ENCODE measurements at places on chromosomes 4 and X.
A peak's percentile ranks its signal among the peaks of the same experiment; 100 is the strongest.

- DNase-seq: no peak
Measured at GRCh38 chrX:97268182-97268680, 384.5 kb downstream of the RPA4 start.

DNA sequence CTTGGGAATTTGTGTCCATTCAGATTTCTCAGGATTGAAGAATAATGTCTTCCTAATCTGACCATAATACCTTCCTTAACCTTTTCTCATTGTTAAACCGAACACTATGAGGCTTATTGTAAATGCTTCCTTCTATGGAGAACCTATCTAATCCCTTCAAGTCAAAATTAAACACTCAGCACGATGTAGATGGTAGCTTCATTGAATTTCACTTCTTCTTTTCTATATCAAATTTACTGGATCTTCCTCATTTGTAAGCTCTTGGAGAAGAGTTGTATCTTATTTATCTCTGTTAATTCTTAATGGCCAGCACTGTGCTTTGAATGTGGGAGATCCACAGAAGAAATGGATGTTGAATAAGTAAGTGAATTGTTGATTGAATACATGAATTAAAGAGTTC is 109.0 kb upstream of the RAPGEF2 start:
- DNase-seq: no peak

- no peak for DNase-seq
Measured at GRCh38 chr4:97394653-97395052, 748.6 kb downstream of the STPG2 start.

- peak; percentile 16 for DNase-seq
Measured at GRCh38 chrX:29911673-29912072, 303.7 kb upstream of the MAGEB2 start.

GRCh38 chr4:38870098-38870808 is 2.6 kb downstream of the FAM114A1 start:
- DNase-seq: no peak

DNA sequence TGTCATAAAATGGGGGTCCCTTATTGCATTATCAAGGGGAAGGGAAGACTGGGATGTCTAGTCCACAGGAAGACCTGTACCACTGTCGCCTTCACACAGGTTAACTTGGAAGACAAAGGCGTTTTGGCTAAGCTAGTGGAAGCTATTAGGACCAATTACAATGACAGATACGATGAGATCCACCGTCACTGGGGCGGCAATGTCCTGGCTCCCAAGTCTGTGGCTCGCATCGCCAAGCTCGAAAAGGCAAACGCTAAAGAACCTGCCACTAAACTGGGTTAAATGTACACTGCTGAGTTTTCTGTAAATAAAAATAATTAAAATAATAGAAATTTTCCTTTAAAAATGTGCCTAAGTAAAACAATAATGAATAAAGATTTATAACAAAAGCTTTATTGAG is 30.6 kb downstream of the AASDH start:
- no peak for DNase-seq

DNA sequence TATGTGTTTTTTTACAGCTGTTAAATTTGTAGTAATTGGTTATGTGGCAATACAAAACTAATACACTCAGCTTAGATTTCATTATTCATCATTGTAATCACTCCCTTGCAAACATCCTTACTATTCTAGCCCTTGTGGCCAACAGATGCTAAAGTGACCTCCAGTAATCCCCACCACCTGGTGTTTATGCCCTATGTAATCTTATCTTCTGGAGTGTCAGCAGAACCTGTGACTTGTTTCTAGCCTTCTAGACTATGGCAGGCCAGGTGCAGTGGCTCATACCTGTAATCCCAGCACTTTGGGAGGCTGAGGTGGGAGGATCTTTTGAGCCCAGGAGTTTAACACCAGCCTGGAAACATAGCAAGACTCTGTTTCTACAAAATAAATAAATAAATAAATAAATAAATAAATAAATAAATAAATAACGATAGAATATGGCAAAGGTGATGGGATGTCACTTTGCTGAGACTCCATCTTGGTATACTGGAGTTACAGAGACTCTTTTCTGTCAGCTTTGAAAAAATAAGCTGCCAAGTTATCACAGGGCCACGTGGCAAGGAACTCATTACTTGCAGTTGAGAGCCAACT is 12.3 kb upstream of the TSR2 start:
- DNase-seq: no peak

DNA sequence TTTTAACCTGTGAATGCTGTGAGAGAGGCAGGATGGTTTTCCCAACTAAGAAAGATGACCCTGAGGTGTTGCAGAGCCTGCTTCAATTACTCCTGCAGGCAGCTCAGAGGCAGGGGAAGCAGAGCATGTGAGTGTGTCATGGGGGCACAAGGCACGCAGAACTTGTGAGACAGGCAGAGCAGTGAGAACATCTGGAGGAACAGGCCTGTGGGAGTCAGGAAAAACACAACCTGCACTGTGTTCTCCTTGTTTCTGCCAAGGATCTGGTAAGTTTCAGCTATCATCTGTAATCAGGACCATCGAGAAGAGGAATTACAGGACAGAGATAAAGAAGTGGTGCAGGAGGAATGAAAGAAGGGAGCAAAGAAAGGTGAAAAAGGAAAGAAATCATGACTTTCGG is 741.8 kb upstream of the INTU start:
- no peak for DNase-seq

DNA sequence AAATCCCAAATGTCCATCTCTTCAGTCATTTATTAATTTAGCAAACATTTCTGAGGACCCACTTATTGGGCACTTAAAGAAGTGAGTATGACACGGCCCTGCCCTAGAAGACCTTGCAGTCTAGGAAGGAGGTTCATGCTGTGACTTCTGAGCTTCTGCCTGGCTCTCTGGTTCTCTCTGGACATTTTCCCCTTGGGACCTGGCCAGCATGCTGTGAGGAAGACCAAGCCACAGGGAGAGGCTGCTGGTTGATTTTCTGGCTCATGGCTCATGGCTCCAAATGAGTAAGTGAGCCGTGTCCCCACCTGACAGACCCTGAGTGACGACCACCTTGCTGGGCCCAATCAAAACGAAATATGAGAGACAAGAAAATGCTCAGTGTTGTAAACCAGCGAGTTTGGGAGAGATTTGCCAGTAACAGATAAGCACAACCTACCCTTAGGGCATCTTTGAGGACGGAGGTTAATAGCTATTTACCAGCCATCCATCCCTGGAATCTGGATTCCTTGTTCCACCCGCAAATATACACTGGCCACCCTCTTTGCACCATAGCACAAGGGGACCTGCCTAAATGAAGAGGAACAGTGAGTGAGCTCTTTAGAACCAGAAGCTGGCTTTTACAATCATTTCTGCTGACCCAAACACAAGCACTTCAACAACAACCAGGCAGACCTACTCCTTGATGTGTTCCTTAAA is 876 bp downstream of the MPP1 start:
- no peak for DNase-seq

DNA sequence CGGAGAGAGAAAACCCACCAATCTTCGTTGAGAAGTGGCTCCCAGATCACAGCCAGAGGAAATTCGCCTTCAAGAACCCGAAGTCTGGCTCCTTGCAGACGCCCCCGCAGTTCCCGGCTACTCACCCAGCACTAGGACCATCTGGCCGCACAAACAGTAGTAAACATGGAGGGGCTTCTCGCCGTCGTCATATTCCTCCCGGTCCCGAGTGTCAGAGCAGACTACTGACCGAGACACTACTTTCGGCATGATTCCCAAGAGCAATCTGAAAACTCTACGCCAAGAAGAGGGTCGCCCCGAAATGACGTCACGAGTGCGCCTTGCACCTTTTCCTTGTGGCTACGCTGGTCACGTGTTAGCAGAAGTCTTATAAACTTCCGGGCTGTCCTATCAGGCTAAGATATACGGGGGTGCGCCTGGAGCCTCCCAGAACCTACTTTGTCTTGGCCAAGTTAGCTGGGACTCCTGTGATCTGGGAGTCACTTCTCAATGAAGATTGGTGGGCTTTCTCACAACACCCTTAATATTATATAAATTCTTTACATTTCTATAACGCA is at the start of gene STEEP1:
STEEP1 (minus strand) TSS at position 303 of the 557 bp plus-strand sequence; CDS start at position 249, 54 bp downstream.
- DNase-seq: peak; percentile 91

GRCh38 chrX:148049441-148049840 is 68.3 kb downstream of the FMR1NB start:
- peak; percentile 45 for DNase-seq

DNA sequence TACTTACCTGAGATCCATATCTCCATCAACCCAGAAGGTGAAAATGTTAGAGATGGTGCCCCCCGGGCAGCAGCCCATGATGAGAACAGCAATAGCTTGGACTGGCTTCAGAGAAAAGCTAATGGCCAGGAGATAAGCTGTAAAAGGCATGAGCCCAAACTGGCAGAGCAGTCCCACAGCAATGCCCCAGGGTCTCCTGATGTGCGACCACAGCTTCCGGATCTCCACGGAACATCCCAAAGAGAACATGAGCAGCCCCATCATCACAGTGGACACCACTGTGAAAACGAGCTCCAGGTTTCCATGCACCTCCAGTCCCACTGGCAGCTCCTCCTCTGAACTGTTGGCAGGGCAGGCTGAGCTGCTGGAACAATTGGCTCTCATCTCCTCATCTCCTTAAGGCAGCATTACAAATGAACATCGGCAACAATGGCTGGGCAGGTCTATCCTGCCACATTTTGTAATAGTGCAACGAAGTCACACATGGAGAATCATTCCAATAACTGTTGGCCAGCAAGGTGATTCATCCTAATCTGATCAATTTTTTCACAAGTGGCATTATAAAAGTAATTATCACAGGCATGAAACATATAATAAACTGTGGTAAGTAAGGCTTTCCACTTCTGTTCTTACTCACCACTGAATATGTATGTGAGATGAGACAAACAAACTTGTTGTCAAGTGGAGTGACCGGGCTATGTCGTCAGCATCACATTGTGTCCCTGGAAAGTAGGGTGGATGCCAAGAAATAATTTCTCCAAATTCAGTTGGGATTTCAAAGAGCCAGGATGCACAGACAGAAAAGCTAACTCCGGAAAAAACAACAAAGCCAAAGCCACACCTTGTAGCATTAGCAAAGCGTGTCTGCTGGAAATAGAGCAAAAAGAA is at the start of gene SLC10A6:
SLC10A6 (minus strand) TSS at position 653 of the 888 bp plus-strand sequence; CDS start at position 384, 269 bp downstream.
- DNase-seq: no peak

GRCh38 chrX:40083120-40083978 is 14.4 kb downstream of the BCOR start:
- no peak for DNase-seq

DNA sequence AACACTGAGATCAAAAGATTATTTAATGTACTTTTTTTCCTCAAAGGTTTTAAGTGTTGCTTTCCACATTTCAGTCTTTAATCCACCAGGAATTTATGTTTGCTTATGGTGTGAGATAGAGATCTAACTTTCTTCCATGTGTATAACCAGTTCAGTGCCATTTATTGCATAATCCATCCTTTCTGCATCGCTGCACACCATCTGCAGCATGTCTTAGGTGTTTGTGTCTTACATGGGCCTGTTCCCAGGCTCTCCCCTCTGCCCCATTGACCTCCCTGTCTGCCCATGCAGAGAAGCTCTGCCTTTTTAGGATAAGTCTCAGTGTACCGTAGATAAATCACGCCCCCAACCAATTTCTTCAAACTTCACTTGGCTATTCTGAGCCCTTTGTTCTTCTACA is 30.3 kb downstream of the NSDHL start:
- DNase-seq: no peak

DNA sequence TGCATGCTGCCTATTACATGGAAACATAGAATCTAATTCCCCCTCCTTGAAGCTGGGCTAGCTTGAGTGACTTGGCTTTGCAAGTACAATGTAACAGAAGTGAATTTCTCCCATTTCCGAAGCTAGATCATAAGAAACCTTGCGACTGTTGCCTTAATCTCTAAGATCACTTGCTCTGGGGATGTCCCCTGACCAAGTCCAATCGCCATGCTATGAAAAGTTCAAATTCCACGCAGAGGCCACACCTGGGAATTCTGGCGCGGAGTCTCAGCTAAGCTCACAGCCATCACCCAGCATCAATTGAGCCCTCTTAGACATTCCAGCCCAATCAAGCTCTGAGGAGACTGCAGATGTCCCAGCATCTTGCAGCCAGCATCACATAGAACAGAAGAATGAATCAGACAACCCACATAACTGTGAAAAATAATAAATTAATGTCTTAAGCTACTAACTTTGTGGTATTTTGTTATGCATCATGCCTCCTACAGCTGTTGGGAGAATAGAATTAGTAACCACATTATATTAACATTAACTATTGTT is 27.0 kb downstream of the GPM6A start:
- no peak for DNase-seq

DNA sequence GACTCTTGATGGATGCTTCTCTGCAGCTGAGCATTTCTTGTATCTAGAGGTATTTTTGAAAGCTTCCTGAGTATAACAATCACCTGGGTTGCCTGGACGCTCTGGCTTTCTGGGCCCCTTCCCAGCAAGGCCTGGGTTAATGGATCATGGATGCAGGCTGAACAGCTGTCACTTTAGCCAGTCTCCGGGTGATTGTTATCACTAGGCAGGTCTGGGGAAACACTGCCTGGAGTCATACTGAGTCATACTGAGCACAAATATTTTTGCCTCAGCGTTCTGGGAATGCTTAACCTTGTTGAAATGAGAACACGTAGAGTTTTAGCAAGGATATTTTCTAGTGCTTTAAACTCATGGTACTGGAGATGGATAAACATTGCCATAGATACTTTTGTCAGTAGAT is 102.6 kb downstream of the PHEX start:
- DNase-seq: no peak

DNA sequence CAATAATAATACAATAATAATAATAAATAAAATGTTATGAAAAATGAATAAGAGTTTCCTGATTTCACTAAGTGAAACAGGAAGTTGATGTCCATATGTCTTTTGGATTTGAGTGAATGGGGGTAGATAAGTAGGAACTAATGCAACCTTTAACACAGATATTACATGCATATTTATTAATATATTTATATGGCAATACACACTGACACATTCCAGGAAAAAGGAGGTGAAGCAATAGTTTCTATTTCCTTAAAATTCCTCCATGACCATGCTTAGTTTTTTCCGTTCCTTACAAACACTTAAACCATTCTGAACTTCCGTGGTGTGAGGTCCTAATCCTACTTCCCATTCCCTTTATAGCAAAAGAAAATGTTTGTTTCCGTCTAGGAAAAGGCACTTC is 48.3 kb downstream of the ATXN3L start:
- no peak for DNase-seq

GRCh38 chr4:136900696-136901095 is 631.6 kb downstream of the PCDH18 start:
- DNase-seq: no peak

GRCh38 chrX:71612256-71612655 is 6.1 kb downstream of the CXCR3 start:
- DNase-seq: no peak

- DNase-seq: no peak
Measured at GRCh38 chr4:155578726-155579370, 87.8 kb upstream of the GUCY1A1 start.
